ENCODE measurements at places on chromosomes 2 and 18.

GRCh38 chr18:28043631-28044030 is 133.3 kb downstream of the CDH2 start:
- no peak for DNase-seq

- no peak for DNase-seq
These were observed 6.0 kb downstream of the MEIS1 start for GRCh38 chr2:66440708-66441497.

DNA sequence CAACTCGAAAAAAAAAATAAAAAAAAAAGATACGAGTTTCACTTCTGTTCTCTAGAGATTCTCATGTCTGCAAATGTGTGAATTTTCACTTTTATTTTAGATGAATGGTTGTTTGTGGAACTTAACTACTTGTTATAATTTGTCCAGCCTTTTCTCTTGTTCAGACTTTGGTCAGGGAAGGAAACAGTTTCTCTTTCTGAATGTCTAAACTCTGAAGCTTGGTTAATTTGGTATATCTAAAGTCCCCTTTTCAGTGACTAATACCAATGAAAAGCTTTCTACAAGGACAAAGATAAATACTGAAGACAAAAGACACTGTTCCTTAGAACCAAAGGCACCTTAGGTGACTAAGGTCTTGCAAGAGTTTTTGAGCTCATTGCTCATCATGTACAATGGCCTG is 144.4 kb upstream of the PIEZO2 start:
- no peak for DNase-seq

GRCh38 chr2:221596192-221596591 is 24.1 kb upstream of the EPHA4 start:
- peak; percentile 14 for DNase-seq

DNA sequence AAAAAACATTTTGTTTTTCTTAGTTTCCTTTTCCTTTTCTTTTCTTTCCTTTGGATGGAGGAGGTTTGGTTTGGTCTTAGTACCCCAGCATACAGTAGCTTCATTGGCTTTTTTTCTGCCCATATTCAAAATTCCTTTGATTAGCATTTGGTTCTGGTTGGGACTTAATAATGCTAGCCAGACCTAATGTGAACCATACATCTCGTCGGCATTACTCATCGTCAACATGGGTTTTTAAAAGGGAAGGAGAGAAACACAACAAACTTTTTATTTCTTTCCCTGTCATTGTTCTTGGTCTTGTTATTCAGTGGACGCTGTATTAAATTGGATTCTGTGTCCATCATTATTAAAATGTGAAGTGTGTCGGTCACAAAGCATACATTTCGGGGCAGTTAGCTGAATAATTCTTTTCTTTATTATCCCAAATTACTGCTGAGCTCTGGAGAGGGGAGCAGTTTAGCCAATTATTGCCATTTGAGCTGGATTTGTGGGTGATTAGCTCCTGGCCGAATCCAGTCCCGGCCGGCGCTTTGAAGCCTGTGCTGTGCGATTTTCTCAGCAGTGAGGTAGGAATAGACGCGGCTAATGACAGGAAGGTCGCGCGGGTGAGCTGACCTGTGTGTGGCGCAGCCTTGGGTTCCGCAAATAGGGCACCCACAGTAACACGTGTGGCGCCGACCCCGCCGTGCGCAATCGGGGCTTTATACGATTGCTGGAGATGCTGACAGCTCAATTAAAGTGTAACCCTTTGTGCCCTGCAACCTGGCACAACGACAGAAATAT is 303.3 kb downstream of the GBX2 start:
- DNase-seq, result no peak

DNA sequence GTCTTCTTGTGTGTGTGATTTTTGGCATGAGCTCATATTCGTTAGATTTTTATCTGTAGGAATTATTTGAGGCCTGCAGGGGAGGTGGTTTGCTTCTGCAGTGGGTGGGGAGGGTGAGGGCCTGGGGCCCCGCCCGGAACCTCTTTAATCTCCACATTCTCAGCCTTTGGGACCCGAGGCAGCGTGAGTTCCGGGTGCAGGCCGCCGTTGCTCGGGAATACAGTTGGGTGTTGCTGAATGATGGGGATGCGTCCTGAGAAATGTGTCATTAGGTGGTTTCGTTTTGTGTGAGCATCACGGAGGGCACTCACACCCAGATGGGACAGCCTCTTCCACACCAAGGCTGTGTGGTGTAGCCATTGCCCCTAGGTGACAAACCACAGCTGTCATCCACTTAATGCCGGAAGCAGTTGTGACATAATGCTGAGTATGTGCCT is 13.7 kb upstream of the GAL3ST2 start:
- no peak for DNase-seq

DNA sequence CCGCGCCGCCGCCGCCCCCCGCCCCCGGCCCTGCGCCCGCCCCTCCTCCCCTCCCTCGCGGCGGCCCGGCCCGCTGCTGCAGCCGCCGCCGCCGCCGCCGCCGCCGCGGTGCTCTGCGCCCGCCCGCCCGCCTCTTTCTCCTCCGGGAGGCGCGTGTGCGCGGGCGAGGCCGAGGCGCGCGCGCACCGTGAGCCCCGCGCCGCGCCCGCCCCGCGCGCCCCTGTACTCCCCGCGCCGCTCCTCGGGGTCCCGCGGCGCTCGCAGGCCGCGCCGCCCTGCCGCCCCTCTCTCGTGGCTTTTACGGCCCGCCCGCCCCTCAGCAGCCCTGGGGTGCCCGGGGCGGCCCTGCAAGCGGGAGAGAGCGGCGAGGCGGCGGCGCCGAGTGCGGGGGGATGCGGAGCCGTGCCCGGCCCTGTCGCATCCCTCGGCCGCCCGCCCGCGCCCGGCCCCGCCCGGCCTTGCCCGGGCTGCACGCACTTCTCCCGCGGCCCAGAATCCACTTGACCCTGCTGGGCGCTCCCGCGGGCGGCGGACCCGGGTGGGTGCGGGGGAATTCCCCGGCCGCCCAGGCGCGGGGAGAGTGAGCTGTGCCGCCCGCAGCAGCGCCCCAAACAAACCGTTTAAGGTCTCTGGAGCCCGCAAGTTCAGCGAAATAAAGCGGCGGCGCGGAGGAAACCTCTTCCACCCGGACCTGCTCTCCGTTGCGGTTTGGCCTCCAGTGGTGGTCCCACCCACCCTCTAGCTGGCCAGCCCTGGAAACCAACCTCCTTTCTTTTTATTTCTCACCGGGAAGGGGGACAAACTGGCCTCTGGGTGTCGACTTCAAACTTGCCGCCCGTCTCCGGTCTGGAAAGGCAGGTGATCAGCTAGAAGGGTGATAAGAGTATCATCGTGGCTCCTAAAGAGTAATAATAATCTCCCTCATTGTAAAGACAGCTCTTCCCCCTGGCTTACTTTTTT is 37.4 kb downstream of the AFF3 start:
- peak; percentile 11 for DNase-seq

- DNase-seq, result no peak
These were observed 53.5 kb downstream of the MGAT5 start for GRCh38 chr2:134307334-134307733.

- DNase-seq, result no peak
These were observed 238.4 kb downstream of the ZEB2 start for GRCh38 chr2:144281476-144281875.

DNA sequence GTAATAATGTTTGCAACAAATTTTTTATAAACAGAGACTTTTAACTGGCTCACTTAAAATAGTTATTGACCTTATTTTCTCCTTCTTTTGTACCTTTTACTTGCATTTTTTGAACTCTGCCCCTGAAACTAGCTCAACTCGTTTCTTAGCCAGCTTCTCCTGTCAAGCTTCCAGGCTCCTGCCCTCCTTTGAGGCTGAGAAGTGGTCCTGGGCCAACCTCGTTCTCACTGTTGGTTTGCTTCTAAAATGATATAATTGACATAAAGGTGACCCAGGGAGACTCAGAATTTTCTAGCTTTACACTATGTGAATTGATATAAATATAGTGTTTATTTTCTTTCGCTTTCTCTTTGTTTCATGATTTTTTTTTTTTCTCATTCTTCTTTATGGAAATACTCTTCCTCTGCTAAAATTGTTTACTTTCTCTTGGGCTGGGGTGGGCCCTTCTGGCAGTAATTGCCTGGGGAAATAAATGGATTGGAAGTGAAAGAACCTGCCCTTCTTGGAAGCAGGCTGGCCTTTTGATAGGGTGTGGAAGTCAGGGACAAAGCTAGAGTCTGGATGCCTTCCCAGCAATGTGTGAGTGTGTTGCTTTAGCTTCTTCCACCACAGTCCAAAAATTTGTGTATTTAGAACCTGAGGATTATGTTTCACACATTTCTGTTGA is 30.7 kb downstream of the GPD2 start:
- DNase-seq, result no peak

GRCh38 chr2:70904371-70905216 is 31.1 kb upstream of the ATP6V1B1 start:
- no peak for DNase-seq

DNA sequence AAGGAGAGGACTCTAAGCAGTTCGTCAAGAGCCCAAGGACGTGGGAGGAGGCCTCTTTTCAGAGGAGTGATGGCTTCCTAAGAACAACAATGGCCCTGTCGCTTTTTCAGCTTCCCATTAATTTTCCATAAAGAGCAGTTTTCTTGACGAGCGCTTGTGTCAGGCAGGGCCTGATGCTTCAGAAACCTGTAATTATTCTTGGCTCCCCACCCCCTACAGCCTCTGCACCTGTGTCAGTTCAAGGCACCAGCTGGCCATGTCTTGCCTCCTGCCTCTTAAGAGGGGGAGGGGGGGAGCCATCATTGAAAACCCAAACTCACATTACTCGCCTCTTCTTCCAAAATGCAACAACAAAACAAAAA is 32.3 kb downstream of the KLF7 start:
- no peak for DNase-seq

GRCh38 chr18:50009773-50010335 is 185.1 kb downstream of the MYO5B start:
- DNase-seq, result peak; percentile 22

- no peak for DNase-seq
These were observed 617.3 kb upstream of the REG3G start for GRCh38 chr2:78407960-78408794.

GRCh38 chr2:232076736-232077135 is 115.2 kb downstream of the DIS3L2 start:
- DNase-seq, result no peak

Measured in HTR-8/SVneo (cell line).